ENCODE measurements at places on chromosomes 2 and 18.

- DNase-seq, result no peak
These were observed 11.1 kb downstream of the COLEC11 start for GRCh38 chr2:3606028-3606369.

GRCh38 chr2:152472481-152472887, 137.5 kb downstream of the FMNL2 start:
- no peak for DNase-seq

GRCh38 chr2:26067980-26068507, 34.2 kb downstream of the RAB10 start:
- no peak for DNase-seq

DNA sequence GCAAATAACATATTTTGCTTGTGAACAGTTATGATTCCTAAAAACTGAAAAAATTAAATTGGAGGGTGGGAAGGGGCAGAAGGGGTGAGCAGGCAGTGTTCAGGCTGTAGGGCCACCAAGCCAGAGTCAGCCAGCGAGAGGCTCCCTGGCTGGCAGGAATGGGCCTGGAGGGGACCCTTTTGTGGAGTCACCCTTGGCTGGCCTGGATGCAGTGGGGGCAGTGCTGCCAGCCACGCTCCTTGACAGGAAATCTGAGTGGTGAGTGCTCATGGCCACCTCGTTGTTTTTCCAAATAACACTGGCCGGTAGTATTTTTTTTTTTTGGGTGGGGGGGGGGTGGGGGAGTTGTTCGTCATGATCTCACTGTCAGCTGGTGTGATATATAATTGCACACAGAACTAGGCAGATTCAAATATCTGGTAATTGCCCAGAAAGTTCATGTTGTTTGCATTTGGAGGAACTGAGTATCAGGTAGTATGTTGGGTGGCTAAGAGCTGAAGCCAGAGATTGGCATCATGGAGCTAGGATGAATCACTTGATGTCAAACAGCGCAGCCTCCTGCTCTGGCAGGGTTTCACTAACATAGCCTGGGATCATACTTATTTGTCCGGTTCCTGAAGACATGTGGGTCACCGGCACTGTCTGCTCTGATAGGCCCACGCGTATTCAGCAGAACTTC, 160.0 kb downstream of the PTGR3 start:
- DNase-seq, result no peak

DNA sequence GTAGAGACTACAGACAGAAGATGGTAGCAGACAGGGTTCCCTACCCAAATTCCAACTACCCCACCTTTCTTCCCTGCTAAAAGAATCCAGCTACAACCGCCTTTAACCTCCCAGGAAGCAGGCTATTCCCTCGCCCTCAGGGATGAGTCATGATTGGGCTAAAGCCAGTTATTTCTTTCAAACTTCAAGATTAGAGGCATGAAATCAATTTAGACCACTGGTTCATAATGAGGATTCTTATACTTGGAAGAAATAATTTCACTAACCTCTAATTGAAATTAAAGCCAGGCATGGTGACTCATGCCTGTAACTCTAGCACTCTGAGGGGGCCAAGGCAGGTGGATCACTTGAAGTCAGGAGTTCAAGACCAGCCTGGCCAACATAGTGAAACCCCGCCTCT, 20.0 kb downstream of the TRIP12 start:
- no peak for DNase-seq

- no peak for DNase-seq
These were observed 31.6 kb upstream of the NOSTRIN start for GRCh38 chr2:168770796-168771195.

GRCh38 chr2:119179991-119180390, 21.4 kb upstream of the C1QL2 start:
- DNase-seq, result no peak

GRCh38 chr2:10144771-10145518, 22.4 kb downstream of the RRM2 start:
- DNase-seq, result no peak

GRCh38 chr2:27729614-27730013, 41.9 kb upstream of the MRPL33 start:
- no peak for DNase-seq

GRCh38 chr2:2831633-2832032, 500.6 kb upstream of the MYT1L start:
- no peak for DNase-seq

- DNase-seq, result no peak
These were observed 80.4 kb upstream of the RAPGEF4 start for GRCh38 chr2:172655091-172655837.

- DNase-seq, result no peak
These were observed 595.7 kb upstream of the HS6ST1 start for GRCh38 chr2:128914320-128914719.

GRCh38 chr2:233964581-233964980, 47.4 kb downstream of the TRPM8 start:
- DNase-seq, result no peak

- no peak for DNase-seq
These were observed 12.3 kb upstream of the CHST10 start for GRCh38 chr2:100429726-100430125.

DNA sequence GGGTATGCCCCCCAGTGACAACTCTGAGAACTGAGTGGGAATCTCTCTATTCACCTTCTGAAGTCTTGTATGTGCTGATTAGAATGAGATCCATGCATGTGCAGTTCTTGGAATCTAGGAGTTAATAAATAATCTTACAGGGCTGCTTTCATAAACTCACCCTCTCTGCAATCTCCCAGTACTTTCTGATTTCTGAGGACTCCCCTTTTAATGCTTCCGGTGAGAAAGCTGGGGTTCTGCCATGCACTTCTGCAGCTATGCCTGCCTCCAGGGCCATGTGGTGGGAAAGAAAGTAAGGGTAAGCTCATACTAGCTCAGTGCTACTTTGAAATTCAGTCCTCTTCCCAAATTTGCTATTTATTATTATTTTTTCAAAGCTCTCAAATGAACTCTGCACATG, 432.9 kb downstream of the MTX2 start:
- no peak for DNase-seq
